MM.1S (cell line): ENCODE measurements at places on chromosomes 16 and 17.

GRCh38 chr17:8436844-8437171 is 1.1 kb downstream of the NDEL1 start:
- no peaks in the 10 kb centered on the region for H3K27me3 ChIP-seq
- H3K27ac ChIP-seq = peak overlapping the region; percentile 96
- peaks cover 4% of the 10 kb centered on the region; the same call in 1 of the 2 replicates for H3K4me1 ChIP-seq
- no peaks in the 10 kb centered on the region; the same call in 1 of the 2 replicates for H3K36me3 ChIP-seq

GRCh38 chr17:703081-703875 is 11.4 kb downstream of the VPS53 start:
- no peak overlapping the region for H3K27ac ChIP-seq
- no peaks in the 10 kb centered on the region for H3K27me3 ChIP-seq

DNA sequence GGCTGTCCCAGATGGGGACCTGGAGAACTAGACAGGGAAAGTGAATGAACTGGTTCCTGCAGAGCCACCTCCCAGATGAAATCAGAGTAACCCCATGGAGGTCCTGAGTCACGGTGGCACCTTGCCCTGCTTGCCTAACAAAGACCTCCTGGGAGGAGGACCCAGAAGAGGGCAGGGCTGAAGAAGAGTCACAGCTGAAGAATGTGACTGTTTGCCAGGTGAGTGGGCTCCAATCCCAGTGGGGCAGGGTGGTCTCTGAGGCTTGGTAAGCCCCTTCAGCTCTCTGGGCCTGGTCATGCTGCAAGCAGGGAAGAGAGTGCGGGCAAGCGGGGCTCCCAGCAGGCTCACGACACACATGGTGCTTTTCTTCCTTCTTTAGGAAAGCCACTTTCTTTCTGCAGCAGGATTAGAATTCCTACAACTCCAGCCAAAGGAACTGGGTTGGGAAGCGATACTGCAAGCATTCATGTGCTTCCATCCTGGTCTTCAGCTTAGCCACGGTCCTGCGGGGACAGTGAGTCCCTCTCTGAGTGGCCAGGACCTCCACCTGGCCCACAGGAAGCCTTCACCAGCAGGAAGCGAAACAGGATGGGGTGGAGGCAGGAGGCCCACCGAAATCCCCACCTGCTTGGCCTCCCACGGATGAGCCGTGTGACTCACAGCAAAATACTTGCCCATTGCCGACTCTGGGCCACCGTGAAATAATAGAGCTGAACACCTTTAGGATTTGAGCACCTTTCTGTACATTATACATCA is 4.3 kb downstream of the C16orf74 start:
- H3K4me1 ChIP-seq = 0 out of 2 replicates have a peak, but pooled peaks cover 4% of the 10 kb centered on the region
- H3K27ac ChIP-seq = no peak overlapping the region
- no peak for DNase-seq
- no peaks in the 10 kb centered on the region for H3K36me3 ChIP-seq
- H3K27me3 ChIP-seq = peaks cover 4% of the 10 kb centered on the region; the same call in 1 of the 2 replicates
- no peak overlapping the region for H3K4me3 ChIP-seq

- peaks cover 98% of the 10 kb centered on the region for H3K27me3 ChIP-seq
- no peaks in the 10 kb centered on the region for H3K36me3 ChIP-seq
- no peaks in the 10 kb centered on the region for H3K4me1 ChIP-seq
- no peak for DNase-seq
These were observed 36.7 kb downstream of the RBFOX3 start for GRCh38 chr17:79574108-79574507.

GRCh38 chr17:5618476-5618875 is 34.2 kb upstream of the NLRP1 start:
- H3K27ac ChIP-seq = no peak overlapping the region
- H3K27me3 ChIP-seq = no peaks in the 10 kb centered on the region
- H3K4me3 ChIP-seq = no peak overlapping the region
- no peaks in the 10 kb centered on the region for H3K4me1 ChIP-seq

GRCh38 chr16:59886021-59886420 is 1151.9 kb upstream of the GOT2 start:
- no peak overlapping the region for H3K27ac ChIP-seq
- H3K4me3 ChIP-seq = no peak overlapping the region
- no peak for DNase-seq
- no peaks in the 10 kb centered on the region for H3K27me3 ChIP-seq

GRCh38 chr16:74583926-74584666 is 22.8 kb downstream of the GLG1 start:
- no peak for DNase-seq
- no peaks in the 10 kb centered on the region; the same call in 1 of the 2 replicates for H3K4me1 ChIP-seq
- no peaks in the 10 kb centered on the region for H3K36me3 ChIP-seq
- H3K4me3 ChIP-seq = no peak overlapping the region
- H3K27me3 ChIP-seq = no peaks in the 10 kb centered on the region

GRCh38 chr16:13994239-13995106 is 74.5 kb downstream of the ERCC4 start:
- H3K27me3 ChIP-seq = no peaks in the 10 kb centered on the region
- no peak overlapping the region for H3K4me3 ChIP-seq
- no peaks in the 10 kb centered on the region for H3K36me3 ChIP-seq
- 0 out of 2 replicates have a peak, but pooled peaks cover 3% of the 10 kb centered on the region for H3K4me1 ChIP-seq
- DNase-seq = no peak

DNA sequence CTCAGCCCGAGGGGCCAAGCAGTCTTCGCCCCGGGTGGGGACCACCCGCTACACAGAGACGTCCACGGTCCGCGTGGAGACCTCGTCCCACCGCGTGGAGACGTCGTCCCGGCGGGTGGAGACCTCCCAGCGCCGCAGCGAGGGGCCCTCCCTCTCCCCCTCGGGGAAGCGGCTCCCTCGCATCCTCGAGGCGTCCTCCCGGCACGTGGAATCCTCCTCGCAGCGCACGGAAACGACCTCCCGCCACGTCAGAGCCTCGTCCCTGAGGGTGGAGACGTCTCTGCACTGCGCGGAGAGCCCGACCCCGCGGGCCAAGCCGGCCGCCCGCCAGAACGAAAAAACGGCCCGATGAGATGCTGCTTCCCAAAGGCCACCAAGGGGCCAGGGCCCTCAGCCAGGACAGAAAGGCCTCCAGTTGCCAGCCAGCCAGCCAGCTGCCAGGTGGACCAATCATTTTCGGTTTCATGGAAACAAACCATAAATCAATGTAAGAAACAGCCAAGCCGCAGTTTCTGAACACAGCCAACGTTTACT is 424 bp downstream of the C17orf100 start:
- DNase-seq = no peak
- H3K4me3 ChIP-seq = peak overlapping the region; percentile 83
- peaks cover 13% of the 10 kb centered on the region for H3K4me1 ChIP-seq
- no peaks in the 10 kb centered on the region for H3K36me3 ChIP-seq

DNA sequence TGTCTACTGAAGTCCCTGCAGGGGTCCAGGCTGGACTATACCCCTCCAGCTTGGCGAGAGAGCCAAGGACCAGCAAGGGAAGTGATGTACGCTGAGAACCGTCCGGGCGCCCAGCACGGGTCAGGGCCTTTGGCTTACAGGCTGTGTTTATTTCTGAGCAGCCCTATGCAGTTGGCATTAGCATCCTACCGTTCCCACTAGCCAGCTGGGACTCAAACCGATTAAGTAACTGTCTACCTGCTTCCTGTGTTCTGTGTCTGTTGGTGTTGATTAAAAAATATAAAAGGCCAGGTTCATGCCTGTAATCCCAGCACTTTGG is 73.8 kb downstream of the CMIP start:
- no peak for DNase-seq
- H3K27ac ChIP-seq = no peak overlapping the region
- H3K36me3 ChIP-seq = no peaks in the 10 kb centered on the region
- no peaks in the 10 kb centered on the region for H3K27me3 ChIP-seq
- H3K4me3 ChIP-seq = no peak overlapping the region
- H3K4me1 ChIP-seq = peaks cover 6% of the 10 kb centered on the region

- H3K4me3 ChIP-seq = no peak overlapping the region
- DNase-seq = peak; percentile 35
- H3K27ac ChIP-seq = no peak overlapping the region
- no peaks in the 10 kb centered on the region for H3K27me3 ChIP-seq
- H3K4me1 ChIP-seq = peaks cover 12% of the 10 kb centered on the region
- H3K36me3 ChIP-seq = no peaks in the 10 kb centered on the region; the same call in 1 of the 2 replicates
These were observed 4.0 kb downstream of the SLC35B1 start for GRCh38 chr17:49703557-49704277.

- no peak overlapping the region for H3K4me3 ChIP-seq
- DNase-seq = no peak
- 0 out of 2 replicates have a peak, but pooled peaks cover 3% of the 10 kb centered on the region for H3K36me3 ChIP-seq
- no peak overlapping the region for H3K27ac ChIP-seq
- H3K4me1 ChIP-seq = no peaks in the 10 kb centered on the region
These were observed 31.5 kb downstream of the ANKFY1 start for GRCh38 chr17:4232168-4232813.

DNA sequence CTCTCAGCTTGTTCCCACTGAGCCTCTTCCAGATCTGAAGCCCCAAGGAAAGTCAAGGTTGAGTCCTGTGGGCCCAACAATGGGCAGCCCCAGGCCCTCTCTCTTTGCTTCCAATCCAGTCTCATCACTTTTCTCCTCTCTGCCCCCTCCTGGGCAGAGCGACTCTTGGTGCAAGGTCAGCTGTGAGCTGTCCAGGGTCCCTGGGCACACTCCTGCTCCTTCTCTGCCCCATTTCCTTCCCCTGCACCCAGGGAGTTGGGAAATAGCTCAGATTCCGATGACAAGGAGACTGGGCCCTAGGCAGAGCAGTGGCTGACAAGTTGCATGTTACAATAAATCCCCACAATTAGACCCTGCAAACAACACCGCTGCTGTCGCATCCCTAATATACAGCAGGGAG is 16.1 kb upstream of the CRHR1 start:
- H3K27ac ChIP-seq = no peak overlapping the region
- no peak for DNase-seq
- no peak overlapping the region for H3K4me3 ChIP-seq
- no peaks in the 10 kb centered on the region for H3K4me1 ChIP-seq
- peaks cover 88% of the 10 kb centered on the region for H3K27me3 ChIP-seq
